ENCODE measurements at places on chromosomes 1 and 21.

GRCh38 chr1:58879464-58879863 is 95.6 kb upstream of the JUN start:
- no peak for DNase-seq

GRCh38 chr1:214136324-214136919 is 144.5 kb upstream of the SMYD2 start:
- DNase-seq: no peak

DNA sequence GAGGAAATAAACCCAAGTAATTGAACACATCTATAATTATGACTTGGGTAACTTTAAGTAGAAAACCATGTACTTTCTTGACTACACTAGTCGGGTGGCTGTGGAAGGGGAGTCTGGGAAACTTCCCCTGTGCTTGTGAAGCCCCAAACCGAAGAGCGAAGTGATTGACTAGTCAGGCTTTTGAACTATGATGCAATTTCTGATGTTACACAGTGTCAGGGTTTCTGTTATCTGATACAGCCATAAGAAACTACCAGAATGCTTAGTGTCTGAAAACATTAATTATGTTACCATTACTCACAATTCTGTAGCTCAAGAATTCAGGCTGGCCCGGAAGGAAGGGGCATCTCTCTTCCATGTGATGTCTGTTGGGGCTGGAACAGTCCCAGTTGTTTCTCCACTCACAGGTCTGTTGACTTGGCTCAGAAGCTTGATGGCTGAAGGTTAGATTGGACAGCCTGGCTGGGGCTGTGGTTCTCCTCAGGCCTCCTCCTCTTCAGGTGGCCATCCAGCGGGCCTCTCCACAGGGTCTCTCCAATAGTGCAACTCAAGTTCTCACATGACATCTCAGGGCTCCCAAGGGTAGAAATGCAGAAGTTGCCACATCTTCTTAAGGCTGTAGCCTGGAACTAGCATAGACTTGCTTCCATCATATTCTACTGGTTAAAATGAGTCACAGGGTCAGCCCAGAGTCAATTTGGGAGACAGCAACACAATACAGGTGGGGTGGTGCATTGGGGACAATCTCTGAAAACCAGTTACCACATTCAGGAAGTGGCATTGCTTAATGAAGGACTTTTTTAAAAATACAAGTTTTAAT is 8.3 kb upstream of the C8B start:
- DNase-seq: no peak

DNA sequence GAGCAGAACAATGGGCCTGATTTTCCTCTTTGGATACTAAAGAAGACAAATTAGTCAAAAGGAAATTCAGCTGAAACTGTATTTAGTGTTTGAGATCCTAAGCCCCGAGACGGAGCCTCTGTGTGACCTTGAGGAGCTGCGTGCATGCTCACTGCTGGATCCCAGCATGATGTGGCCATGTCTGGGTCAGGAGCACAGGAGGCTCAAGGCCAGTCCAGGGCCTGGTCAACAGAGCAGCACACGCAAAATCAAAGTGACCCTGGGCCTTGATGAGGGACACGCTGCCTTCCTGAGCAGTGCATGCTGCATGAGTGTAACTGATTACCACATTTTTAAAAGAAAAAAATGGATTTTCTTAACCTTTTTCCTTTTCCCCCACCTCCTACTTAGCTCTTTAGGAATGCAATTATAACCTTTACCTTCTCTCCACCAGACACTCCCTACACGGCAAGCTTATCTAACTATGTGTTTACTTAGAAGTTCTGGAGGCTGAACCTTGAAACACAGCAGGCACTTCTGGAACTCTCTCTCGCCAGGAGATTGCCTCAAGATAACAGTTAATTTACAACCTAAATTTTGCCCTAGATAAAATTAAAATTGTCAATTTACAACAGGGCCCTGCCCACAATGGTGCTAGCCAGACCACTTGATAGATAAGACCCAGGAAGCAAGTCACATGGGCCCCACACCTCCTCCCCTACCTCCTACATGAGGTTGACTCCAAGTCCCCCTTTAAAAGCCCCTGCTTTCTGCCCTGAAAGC is 144.6 kb downstream of the LRIG2 start:
- DNase-seq: no peak

- no peak for DNase-seq
Measured at GRCh38 chr21:45980697-45981096, 873 bp upstream of the COL6A1 start.

DNA sequence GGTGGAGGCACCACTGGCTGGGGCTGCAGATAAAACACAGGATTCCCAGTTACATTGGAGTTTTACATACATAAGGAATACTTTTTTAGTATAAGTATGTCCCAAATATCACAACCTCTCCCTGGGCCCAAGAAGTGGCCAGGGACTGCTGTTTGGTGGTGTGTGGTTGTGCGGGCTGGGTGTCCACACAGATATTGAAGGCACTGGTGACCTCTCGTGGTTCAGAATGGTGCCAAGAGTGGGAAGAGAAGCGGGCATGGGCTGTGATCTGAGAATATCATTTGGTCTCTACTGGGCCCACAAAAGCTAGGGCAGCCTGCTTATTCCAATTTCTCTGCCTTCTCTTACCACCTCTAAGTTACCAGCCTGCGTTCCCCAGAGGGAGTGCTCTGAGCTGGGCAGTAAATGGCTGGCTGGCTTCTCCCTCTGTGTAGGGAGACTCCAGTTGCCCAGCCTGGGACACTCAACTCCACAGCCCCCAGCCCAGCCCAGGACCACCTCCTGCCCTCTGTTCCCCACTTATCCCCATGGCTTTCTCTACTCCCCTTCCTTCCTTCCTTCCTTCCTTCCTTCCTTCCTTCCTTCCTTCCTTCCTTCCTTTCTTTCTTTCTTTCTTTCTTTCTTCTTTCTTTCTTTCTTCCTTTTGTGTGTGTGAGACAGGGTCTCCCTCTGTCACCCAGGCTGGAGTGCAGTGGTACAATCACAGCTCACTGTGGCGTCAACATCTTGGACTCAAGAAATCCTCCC is 42.8 kb upstream of the RD3 start:
- DNase-seq: no peak

- no peak for DNase-seq
Measured at GRCh38 chr1:30904962-30905335, 3.6 kb downstream of the SDC3 start.

- DNase-seq: no peak
Measured at GRCh38 chr1:29410476-29410875, 174.2 kb downstream of the PTPRU start.

GRCh38 chr1:13663969-13664368 is 36.0 kb upstream of the PRDM2 start:
- DNase-seq: no peak

DNA sequence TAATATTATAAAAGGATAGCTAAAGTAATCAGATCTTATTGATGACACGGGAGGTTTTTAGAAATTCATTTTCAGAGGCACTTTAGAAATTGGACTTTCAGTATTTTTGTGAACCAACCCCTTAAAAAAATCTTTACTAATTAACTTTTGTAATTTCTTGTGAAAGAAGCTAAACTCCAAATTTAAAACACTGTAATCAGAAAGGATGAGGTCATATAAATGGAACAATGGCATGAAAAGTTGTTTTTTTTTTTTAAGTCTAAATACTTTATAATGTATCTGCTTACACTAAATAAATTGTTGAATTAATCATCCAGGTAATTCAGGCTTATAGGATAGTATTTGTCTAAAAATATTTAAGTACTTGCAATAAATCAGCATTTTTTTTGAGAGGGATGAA is 9.0 kb downstream of the ZBTB18 start:
- no peak for DNase-seq

- no peak for DNase-seq
Measured at GRCh38 chr1:81712425-81712824, 88.3 kb upstream of the ADGRL2 start.

GRCh38 chr1:59295618-59296017 is 1.3 kb upstream of the FGGY start:
- no peak for DNase-seq

- no peak for DNase-seq
Measured at GRCh38 chr21:37374027-37374426, 7.5 kb downstream of the DYRK1A start.

DNA sequence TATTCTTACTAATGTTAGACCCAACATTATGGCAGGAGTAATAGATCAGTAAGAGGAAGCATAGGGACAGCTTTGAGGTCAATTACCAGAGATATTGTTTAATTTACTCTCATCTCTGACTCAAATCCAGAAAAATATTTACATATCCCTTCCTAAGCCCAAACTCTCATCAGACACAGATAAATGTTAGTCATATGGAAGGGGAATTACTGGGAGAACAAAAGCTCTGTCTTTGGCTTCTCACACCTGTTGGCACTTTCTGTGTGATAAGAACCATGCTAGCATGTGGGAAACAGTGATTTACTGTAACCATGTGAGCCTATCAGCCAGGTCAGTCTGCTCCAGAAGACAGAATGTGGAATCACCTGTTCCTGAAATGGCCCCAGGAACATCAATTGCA is 72.4 kb downstream of the DUSP10 start:
- DNase-seq: no peak

DNA sequence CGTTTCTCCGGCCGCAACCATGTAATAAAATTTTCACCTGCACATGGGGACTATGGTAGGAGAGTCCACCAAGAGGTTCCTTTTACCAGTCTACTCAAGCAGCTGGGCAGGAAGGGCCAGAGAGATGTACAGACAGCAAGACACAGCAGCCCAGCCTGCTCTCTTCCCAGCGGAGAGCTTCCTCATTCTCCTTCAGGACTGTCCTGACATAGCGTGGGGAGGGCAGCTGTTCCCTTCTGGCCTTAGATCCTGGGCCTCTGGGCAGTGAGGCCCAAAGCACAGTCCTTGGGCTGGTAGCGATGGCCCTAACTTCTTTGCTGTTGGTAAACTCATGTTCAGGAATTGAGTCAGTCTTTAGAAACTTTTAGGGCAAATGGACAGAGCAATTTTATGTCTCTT is 89.1 kb downstream of the BCAR3 start:
- no peak for DNase-seq

DNA sequence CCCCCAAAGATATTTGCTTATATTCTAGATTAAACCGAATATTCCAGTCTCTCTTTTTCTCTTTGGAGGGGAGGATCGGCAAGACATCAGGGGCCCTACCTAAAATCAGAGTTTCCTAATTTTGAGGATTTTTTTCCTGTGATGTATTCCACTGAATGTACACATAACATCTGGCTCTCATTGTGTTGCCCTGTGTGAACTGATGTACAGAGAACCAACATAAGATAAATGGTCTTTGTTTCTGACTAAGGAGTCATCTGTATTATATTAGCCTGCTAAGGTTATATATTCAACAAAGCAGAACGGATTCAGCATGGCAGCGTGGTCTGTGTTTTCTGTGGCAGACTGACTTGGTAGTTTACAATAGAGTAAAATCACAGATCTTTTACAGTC is 114.8 kb upstream of the NCAM2 start:
- no peak for DNase-seq

DNA sequence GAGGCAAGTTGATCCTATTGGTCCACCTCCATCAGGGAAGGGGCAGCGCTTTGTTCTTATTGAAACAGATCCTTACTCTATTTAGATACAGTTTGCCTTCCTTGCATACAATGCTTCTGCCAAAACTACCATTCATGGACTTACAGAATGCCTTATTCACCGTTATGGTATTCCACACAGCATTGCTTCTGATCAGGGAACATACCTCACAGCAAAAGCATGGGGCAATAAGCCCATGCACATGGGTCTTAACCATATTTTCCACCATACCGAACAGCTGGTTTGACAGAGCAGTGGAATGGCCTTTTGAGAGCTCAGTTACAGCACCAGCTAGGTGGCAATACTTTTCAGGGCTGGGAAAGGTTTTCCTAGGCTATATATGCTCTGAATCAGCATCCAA is 544.8 kb upstream of the ADGRL4 start:
- DNase-seq: no peak

GRCh38 chr1:53271446-53272090 is 33.2 kb upstream of the MAGOH start:
- no peak for DNase-seq

DNA sequence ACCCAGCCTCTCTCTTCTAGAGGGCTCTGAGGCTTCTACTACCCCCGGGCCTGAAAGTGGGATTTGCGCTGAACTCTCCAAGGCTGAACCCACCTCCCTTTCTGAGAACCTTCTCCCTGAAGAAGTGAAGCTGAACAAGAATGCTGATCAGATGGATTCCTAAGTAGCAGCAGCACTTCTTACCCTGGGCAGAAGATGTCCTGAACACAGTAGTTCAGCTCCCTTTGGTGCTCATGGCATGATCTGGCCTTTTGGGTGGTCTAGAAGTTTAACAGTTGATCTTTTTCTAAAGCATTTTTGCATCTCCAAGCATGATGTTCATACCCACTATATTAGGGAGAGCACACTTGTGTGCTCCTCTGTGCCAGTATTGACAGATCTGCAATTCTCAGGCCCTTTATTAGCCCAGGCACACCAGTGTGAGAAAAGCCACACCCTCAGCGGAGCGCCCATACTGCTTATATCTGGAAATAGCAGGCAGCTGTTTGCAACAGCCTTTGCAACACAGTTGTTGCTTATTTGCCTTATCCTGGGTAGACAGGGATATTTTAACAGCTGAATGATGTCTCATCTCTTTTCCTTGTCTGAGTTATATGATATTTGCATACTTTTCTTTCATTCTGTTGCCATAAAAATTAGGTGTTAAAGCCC is 34.2 kb downstream of the CNN3 start:
- DNase-seq: no peak

DNA sequence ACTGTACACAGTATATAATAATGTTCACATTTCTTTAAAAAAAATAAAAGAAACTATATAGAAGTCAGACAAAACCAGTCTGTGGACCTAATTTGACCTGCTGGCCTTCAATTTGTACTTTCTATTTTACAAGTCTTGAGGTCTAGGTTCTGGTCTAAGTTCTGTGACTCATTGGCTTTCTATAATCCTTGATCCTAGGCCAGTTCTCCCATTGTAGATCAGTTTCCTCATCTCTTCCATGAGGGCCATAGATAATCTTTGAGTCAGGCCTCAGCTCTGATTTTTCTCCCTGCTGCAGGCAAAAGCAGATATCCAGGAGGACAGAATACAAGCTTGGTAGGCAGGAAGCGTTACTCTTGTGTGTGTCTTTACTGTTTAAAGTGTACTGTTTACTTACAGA is 603.7 kb upstream of the CAMK1G start:
- DNase-seq: no peak

GRCh38 chr1:170562646-170563338 is 30.8 kb downstream of the GORAB start:
- DNase-seq: no peak

DNA sequence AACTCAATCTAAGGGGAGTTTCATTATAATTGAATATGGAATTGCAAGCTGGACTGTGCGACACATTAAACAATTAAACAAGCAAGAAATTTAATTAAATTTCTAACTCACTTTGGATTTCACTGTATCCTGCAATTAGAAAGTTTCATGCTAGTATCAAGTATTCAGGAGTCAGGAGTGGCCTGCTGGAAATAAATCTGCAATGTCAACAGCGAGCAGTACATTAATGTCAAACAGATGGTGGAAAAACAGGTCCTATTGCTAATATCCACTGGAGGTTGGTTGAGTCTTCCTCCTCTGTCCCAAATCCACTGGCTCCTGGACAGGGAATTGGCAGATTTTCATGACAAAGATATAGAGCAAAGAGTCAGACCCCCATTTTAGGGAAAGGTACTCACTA is 237.1 kb downstream of the VAV3 start:
- no peak for DNase-seq

- DNase-seq: no peak
Measured at GRCh38 chr1:178512566-178513277, at the start of gene TEX35. TSS of gene TEX35 (plus strand) at chr1:178513109. CDS start at chr1:178513189, 80 bp downstream.
